ENCODE measurements at places on chromosomes 12 and 14.
A peak's percentile ranks its signal among the peaks of the same experiment; 100 is the strongest.

DNA sequence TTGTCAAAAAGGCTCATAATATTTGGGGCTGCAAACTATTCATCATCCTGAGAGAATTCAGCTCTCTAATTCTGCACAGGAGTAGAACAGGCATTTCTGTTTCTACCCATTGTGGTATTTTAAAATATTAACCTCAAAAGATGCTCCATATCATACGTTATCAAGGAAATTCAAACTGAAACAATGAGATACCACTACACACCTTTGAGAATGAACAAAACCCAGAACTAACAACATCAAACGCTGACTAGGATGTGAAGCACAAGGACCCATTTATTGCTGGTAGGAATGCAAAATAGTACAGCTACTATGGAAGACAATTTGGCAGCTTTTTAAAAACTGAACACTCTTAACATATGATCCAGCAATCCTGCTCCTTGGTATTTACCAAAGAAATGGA, 171.8 kb downstream of the DUSP6 start:
- DNase-seq, result no peak

- no peak for DNase-seq
These were observed 3.6 kb upstream of the IGFBP6 start for GRCh38 chr12:53093777-53094393.

DNA sequence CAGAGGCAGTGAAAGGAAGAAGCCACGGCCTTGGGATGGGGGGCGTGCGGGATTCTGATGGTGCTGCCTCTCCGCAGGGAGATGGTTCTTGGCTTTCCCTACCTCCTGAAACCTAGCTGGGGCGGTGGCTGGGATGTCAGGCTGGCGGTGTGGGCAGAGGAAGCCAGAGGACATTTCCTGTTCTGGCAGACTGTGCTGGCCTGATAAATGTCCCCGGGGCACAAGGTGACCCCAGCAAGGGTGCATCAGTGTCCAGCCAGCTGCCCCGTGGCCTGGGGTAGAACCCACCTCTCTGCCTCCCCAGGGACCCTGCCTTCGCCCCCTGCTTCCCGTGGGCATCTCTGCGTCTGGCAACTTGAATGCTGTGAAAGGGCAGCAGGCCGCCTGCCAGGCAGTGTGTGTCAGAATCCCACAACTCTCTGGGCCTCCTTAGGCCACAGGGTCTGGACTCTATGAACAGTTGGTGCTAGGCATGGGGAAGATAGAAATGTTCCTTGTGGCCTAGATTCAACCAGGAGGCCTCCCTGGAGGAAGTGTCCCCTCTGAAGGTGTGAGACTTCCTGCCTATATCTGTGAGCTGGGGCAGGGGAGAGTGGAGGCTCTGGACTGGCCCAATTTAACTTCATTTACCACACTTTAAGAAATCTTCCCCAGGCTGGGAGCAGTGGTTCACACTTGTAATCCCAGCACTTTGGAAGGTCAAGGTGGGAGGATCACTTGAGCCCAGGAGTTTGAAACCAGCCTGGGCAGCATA, 4.9 kb downstream of the SH2B3 start:
- DNase-seq, result no peak

DNA sequence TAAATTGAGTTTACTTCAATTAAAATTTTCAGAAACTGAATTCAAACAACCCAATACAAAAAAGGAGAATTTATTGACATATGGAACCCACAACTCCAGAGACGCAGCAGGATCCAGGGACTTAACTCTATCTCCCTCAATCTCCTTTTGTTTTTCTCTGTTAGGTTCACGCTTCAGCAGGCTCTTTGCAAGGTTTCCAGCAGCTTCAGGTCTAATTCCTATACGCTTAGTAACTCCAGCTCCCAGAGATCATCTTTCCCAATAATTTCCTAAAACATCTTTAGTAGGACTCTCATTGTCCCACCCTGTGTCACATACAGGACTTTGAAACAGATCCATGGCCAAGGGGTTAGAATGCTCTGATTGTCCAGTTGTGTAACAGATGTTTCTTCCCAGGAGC, 175.2 kb downstream of the RMST start:
- DNase-seq, result no peak

DNA sequence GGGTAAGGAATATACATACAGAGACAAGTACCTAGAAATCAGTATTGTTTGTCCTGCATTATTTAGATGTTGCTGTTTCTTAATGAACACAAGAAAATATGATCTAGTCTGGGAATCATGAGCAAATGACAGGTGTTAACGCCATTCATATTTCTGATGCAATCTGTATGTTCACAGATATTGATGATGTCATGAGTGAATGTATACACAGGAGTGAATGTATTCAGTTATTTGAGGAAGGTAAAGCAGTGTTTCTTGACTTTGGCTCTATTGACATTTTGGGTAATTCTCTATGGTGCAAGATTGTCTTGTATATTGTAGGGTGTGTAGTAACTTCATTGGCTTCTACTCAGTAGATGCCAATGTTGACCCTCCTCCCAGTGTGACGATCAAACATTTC, 26.7 kb upstream of the RTL1 start:
- no peak for DNase-seq

DNA sequence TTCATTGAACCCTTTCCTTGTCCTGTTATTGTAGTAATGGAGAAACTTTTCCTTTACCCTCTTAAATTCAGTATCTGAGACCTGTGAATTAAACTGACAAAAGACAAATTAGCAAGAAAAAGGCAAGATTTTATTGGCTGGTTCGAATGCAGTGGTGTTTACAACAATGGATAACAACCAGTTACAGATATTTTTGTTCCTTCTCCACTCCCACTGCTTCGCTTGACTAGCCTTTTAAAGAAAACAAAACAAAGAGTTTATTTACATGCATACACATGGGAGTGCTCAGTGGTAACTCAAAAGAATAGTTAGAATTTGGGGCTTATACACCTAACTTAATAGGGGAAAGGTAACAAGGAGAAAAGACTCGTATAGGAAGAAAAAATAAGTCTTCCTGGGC, 37.0 kb upstream of the HECTD1 start:
- DNase-seq, result no peak

DNA sequence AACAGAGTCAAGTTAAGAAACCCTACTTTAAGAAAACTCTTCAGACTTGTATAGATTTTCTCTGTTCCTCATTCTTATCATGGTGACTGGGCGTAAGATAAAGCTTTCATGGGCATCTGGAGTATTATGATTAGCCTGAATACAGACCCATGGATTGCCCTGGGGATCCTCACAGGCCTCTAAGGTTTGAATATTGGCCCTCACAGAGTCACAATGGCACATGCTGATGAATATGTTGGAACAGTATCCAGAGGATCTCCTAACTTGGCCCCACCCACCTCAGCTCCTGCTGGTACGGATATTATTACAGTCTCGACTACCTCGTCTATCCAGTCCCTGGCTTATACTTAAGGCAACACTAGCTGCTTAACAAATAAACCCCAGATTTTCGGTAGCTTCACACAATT, 8.1 kb downstream of the OSBPL8 start:
- DNase-seq, result no peak

GRCh38 chr14:95110178-95110577, 47.2 kb downstream of the DICER1 start:
- DNase-seq, result no peak

DNA sequence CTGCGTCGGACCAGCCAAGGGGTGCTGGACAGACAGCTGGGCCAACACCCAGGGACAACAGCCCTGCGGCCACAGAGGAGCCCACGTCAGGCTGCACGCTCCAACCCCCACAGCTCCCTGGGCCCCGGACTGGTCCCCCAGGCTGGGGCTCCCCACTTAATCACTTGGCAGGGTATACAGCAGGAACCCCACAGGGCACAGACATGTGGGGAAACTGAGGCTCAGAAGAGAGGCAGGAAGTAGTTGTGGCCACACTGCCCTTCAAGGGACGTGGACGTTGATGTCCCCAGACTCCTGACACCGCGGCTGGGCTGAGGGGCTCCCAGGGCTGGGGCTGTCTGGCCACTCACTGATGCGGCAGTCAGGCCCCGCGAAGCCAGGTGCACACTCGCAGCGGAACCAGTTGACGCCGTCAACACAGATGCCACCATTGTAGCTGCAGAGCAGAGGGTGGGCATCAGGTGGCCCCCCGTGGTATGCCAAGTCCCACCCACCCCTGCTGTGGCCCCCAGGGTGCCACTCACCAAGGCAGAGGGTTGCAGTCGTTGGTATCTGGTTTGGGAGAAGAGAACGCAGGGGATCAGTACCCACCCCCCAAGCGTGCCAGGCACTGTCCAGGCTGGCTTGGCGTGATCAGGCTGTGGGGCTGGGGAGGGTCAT, 21.5 kb downstream of the JAG2 start:
- DNase-seq, result no peak

- DNase-seq, result peak; percentile 80
These were observed at the start of gene PTMS for GRCh38 chr12:6765634-6766581. Gene PTMS (plus strand): TSS chr12:6766363. CDS start chr12:6766706, 343 bp downstream.

DNA sequence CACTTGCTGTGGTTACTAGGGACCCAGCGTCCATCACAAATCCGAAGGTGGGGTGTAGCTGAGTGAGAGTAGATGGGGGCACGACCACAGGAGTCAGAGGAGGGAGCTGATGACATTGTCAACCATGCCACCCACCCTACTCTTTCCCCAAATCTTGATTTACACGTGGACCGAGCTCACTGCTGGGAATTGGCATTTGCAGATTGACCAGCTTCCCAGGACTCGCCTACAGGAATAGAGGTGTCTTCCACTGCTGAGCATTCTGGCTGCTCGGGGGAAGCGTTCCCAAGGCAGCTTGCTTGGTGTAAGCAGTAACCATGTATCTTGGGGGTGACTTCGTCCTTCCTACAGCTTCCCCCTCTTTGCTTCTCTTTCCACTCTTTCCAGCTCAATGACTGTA, 353 bp upstream of the PTPRR start:
- no peak for DNase-seq
